ENCODE measurements at places on chromosomes 4 and X. TPM values are rescaled to one million over a fixed set of nuclear protein-coding genes. Genes with fewer than 3 reads are reported as not detected.

DNA sequence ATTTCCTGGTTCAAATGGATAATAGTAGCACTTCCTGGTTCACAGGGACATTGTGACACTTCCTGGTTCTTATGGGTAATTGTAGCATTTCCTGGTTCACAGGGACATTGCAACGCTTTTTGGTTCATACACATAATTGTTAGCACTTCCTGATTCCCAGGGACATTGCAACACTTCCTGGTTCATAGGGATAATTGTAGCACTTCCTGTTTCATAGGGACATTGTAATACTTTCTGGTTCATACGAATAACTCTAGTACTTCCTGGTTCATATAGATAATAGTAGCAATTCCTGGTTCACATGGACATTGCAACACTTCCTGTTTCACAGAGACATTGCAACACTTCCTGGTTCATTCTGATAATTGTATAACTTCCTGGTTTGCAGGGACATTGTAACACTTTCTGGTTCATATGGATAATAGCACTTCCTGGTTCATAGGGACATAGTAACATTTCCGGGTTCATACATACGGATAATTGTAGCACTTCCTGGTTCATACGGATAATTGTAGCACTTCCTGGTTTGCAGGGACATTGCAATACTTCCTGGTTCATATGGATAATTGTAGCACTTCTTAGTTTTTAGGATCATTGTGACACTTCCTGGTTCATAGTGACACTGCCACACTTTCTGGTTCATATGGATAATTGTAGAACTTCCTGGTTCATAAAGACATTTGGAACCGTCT lies 61.6 kb upstream of the CD99 start:
- no peak for DNase-seq
- H3K4me3 ChIP-seq: no peak overlapping the region
- H3K27ac ChIP-seq: no peak overlapping the region
- H3K4me1 ChIP-seq: no peaks in the 10 kb centered on the region
- H3K36me3 ChIP-seq: no peaks in the 10 kb centered on the region

- H3K27me3 ChIP-seq: no peaks in the 10 kb centered on the region
- no peak for DNase-seq
- H3K36me3 ChIP-seq: peaks cover 3% of the 10 kb centered on the region
- peaks cover 15% of the 10 kb centered on the region for H3K4me1 ChIP-seq
- no peak overlapping the region for H3K4me3 ChIP-seq
These were observed 24.9 kb upstream of the TADA2B start for GRCh38 chr4:7018281-7018680.

- H3K27ac ChIP-seq: no peak overlapping the region
- H3K36me3 ChIP-seq: no peaks in the 10 kb centered on the region
- DNase-seq: no peak
- H3K4me1 ChIP-seq: no peaks in the 10 kb centered on the region
These were observed 94.9 kb upstream of the UNC5C start for GRCh38 chr4:95643627-95644026.

The KLHL34 gene
- not detected for total RNA-seq

DNA sequence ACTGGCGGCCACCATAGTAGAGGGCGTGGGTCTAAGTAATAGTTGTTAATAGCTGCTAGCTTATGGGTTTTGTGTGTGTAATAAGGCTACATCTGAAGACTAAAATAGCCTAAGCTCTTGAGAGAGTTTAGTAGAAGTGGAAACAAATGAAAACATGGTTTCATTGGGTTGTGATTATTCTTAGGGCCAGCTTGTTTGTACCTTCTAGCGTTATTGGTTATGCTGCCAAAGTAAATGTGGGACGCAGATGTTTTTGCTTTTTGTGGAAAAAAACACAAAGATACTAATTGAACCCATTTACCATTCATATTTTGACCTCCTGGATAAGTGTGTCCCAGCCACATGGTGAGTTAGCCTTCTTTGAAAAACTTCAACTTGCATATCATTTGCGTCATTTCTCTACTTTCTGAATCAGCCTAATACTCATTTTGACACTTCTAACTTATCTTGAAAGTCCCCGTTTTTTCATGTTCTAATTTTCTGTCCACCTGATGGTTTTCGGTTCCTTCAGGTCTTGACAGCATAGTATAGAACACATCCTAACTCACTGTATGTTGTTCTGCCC lies 305.3 kb downstream of the FRMPD4 start:
- H3K36me3 ChIP-seq: no peaks in the 10 kb centered on the region
- H3K4me3 ChIP-seq: no peak overlapping the region

GRCh38 chrX:48461830-48462229 lies 8.2 kb downstream of the SLC38A5 start:
- H3K27ac ChIP-seq: no peak overlapping the region
- no peaks in the 10 kb centered on the region for H3K36me3 ChIP-seq
- H3K27me3 ChIP-seq: no peaks in the 10 kb centered on the region

The FAM47E gene
- total RNA-seq: 0.54 TPM

DNA sequence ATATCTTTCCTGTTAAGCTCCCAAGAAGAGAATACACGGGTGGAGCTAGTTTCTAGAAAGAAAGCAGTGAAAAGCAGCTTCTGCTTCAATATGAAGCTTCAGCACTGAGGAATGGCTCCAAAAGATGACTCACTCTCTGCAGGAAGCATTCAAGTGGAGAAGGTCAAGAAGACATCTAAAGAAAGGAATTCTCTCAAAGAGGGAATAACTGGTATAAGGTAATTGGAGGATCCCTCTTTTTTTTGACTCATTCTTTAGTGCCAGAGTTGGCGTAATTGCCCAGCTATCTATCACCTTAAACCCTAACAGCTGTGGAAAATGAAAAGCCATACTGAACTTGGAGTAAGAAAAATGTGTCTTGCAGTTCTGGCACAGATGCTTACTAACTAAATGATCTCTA lies 3.5 kb downstream of the EDA2R start:
- peaks cover 29% of the 10 kb centered on the region for H3K4me1 ChIP-seq
- H3K36me3 ChIP-seq: peaks cover 3% of the 10 kb centered on the region
- no peaks in the 10 kb centered on the region for H3K27me3 ChIP-seq
- peak; percentile 87 for DNase-seq
- peak overlapping the region; percentile 95 for H3K27ac ChIP-seq

DNA sequence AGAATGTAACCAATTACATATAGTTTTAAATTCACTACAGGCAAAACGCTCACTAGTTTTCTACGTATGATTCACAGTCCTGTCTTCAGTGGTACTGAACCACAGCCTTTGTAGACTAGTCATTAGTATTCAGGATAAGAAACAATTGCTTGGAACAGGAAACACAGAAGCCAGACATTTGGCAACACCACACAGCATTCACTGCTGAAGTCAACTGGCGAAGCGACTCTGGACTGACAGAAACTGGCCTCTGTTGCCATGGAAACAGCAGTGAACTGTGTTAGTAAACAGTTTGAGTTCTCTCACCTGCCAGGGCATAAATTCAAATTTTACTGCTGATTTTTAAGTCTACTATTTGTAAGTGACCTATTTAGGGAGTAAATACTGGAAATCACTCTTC lies 57.6 kb downstream of the MAPK10 start:
- no peak overlapping the region for H3K4me3 ChIP-seq
- peak; percentile 94 for DNase-seq
- no peaks in the 10 kb centered on the region for H3K27me3 ChIP-seq

DNA sequence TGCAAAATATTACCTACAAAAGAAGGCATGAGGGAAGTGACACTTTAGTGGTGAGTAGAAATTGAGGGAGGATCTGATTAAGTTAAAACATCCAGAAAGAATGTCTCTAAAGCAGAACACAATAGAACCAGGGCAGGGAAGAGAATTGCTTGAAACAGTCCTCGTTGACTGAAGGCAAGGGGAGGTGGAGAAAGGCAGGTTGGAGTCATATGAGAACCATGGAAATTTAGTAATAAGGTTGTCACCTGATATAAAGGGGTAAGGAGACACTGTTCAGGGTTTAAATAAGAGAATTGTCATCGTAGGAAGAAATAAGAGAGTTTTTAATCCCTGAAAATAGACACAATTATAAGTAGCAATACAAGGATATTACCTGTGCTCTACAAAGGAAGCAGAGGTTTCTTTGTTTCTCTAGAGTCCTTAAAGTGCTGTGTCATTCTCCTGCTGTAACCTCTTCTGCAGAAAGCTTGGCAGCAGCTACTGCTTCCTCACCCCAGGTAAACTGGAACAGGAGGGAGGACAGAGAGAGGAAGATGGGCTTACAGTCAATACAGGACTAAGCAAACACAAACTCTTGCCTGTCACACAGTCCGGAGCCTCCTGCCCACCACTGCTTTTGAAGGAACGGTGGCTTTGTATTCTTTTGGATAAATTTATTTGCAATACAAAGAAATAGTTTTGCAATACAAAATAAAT lies 258.4 kb downstream of the PPARGC1A start:
- DNase-seq: no peak
- H3K36me3 ChIP-seq: no peaks in the 10 kb centered on the region
- H3K4me1 ChIP-seq: no peaks in the 10 kb centered on the region
- no peaks in the 10 kb centered on the region for H3K27me3 ChIP-seq
- H3K4me3 ChIP-seq: no peak overlapping the region
- no peak overlapping the region for H3K27ac ChIP-seq

The ESX1 gene
- total RNA-seq: 0.84 TPM

The JADE3 gene
- total RNA-seq: 9.5 TPM

The RXFP1 gene
- total RNA-seq: 0.14 TPM

The TMSB15C gene
- 2.3 TPM for total RNA-seq

- H3K4me3 ChIP-seq: no peak overlapping the region
- DNase-seq: peak; percentile 69
- no peak overlapping the region for H3K27ac ChIP-seq
- no peaks in the 10 kb centered on the region for H3K27me3 ChIP-seq
- H3K36me3 ChIP-seq: no peaks in the 10 kb centered on the region
These were observed 38.6 kb upstream of the TMEM131L start for GRCh38 chr4:153427363-153428071.

DNA sequence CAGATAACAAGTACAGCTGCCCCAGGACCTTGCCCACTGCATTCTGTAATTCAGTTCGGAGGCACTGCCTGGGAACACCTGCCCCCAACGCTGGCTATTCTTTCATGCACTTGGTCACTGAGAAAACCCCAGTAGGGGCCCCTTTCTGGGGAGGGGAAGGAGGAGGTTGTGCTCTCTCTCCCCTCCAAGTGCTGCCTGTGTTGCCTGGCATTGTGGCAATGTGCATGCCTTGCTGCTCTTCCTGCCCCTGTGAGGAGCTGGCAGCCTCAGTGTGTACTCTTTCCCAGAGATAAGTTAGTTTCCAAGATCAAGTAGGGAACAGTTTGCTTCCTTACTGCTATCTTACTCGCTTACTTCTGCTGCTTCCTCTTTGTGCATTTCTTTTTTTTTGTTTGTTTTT lies 90.8 kb downstream of the AASDH start:
- H3K27me3 ChIP-seq: no peaks in the 10 kb centered on the region
- no peak overlapping the region for H3K27ac ChIP-seq
- DNase-seq: no peak
- no peak overlapping the region for H3K4me3 ChIP-seq

The BEND4 gene
- 0.32 TPM for total RNA-seq

DNA sequence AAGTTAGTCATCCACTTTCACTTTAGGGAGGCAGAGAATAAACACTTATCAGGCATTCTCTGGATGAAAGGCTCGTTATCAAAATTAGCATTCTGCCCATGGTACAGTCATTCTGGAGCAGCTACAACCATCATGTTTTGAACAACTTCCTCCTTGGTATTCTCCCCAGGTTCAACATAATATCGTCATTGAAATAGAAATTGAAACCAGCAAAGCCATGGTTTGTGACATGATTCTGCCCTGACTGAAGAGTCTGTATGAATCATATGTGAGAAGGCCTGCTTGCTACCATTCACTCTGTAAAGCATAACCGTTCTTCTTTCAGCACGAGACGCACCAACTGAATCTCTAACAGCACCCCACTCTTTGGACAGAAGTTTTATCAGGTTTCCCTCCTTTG lies 127.5 kb upstream of the RADX start:
- H3K36me3 ChIP-seq: no peaks in the 10 kb centered on the region
- H3K4me3 ChIP-seq: no peak overlapping the region
- no peaks in the 10 kb centered on the region for H3K27me3 ChIP-seq
- H3K27ac ChIP-seq: no peak overlapping the region

DNA sequence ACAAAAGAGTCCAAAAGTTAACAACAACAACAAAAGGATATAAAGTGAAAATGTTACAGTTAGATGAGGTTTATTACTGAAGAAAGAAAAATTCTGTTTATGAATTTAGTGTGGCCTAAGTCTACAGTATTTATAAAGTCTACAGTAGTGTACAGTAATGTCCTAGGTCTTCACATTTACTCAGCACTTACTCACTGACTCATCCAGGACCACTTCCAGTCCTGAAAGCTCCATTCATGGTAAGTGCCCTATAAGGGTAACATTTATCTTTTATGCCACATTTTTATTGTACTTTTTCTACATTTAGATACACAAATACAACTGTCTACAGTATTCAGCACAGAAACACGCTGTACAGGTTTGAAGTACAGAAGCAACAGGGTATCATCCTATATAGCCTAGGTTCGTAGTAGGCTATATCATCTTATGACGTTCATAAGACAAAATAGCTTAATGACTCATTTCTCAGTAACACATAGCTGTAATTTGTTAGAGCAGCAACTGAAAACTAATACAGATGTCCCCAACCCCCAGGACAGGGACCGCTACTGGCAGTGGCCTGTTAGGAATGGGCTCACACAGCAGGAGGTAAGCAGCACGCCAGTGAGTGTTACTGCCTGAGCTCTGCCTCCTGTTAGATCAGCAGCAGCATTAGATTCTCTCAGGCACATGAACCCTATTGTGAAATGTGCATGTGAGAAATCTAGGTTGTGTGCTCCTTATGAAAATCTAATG lies 61.3 kb downstream of the CENPC start:
- H3K27me3 ChIP-seq: no peaks in the 10 kb centered on the region
- H3K4me1 ChIP-seq: no peaks in the 10 kb centered on the region
- H3K36me3 ChIP-seq: no peaks in the 10 kb centered on the region
- H3K27ac ChIP-seq: peak overlapping the region; percentile 71
- peak; percentile 61 for DNase-seq
- no peak overlapping the region for H3K4me3 ChIP-seq

The REST gene
- 74.8 TPM for total RNA-seq

DNA sequence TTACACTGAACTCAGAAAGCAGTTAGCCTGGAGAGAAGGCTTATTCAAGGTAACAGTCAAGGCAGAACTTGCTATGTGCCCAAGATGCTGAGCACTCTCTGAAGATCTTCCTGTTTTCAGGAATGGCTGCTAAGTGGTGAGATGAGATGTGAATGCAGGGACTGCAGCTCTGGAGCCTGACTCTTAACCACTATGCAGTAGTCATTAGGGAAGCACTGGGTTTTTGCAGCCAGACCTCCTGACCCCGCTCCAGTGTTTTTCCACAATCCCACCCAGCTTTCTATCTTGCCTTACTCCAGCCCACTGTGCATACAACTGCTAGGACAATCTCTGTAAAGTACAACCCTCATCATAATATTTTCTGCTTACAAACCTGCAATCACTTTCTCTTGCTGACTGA lies 95.2 kb upstream of the LNX1 start:
- no peak overlapping the region for H3K27ac ChIP-seq
- peak; percentile 46 for DNase-seq
- no peaks in the 10 kb centered on the region for H3K27me3 ChIP-seq
- peaks cover 34% of the 10 kb centered on the region for H3K4me1 ChIP-seq
- no peaks in the 10 kb centered on the region for H3K36me3 ChIP-seq

- H3K27ac ChIP-seq: no peak overlapping the region
- no peaks in the 10 kb centered on the region for H3K4me1 ChIP-seq
- DNase-seq: peak; percentile 30
- no peak overlapping the region for H3K4me3 ChIP-seq
- no peaks in the 10 kb centered on the region for H3K27me3 ChIP-seq
These were observed 79.2 kb downstream of the ARAP2 start for GRCh38 chr4:36164900-36165630.
